Stimulated activated CD8-positive, alpha-beta memory T cell treated with anti-CD3 and anti-CD28 coated beads, Interleukin-4, amount 100 ng/mL, for 4 hours (primary cell): ENCODE measurements at places on chromosomes 13 and 19.

DNA sequence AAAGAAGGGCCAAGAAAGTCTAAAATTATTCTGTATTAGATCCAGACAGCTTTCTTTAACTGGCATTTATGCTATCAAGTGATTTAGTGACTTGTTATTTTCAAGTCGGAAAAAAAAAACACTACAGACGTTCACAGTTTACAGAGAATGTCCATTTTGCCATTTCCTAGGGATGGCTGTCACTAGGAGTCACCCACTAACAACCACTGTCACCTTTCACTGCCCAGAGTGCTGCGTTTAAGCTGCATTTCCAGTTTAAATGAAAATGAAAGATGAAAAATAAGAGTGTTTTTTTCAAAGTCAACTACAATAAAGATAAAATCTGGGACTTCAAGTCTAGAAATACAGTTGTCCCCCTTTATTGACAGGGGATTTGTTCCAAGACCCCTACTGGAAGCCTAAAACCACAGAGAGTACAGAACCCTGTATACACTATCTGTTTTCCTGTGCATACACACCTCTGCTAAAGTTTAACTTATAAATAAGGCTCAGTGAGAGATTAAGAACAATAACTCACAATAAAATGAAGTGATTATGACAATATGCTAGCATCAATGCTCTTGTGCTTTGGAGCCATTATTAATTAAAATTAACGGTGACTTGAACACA, 112.5 kb downstream of the SACS start:
- DNase-seq: no peak

DNA sequence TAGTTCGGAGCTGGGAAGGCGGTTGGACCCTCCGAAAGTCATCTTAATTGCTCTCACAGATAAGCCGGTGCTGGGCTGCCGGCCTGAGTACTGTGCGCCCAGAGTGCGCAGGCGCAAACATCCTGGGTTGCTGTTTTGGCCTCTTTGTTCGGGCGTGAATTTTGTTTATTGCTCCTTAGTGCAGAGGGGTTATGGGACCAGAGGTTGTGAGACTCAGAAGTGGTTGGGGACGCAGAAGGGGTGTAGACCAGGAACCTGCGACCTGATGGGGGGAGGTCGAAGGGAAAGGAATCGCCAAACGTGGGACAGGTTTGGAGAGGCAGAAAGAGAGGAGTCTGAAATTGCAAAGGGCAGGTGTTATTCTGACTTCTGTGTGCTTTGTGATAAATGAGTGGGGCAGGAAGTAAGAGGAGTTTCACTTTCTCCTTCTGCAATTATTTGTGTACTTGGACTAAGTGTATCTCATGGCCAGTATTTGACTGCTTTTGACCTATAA, 607 bp upstream of the ZNF566 start:
- peak; percentile 54 for DNase-seq

GRCh38 chr19:31666126-31666525, 316.9 kb upstream of the TSHZ3 start:
- no peak for DNase-seq

DNA sequence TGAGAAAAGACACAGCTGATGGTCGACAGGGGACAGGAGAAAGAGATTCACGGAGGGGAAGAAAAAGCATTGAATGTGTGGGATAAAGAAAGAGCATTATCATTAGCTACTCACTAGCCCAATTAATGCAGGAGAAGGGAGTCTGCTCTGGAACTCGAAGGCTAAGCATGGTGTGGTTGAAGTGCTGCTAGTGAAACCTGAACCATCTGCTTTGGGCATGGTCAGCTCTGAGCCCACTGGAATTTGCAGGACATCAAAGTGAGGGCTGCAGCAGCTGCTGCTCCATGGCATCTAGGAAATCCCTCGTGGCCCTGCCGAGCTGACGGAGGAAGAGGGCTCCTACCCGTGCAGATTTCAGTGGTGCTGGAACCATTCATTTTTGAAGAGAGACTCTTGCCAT, 320.3 kb downstream of the ATP8A2 start:
- no peak for DNase-seq

GRCh38 chr13:93723316-93723715, 496.7 kb downstream of the GPC6 start:
- no peak for DNase-seq

GRCh38 chr19:9834307-9834725, 802 bp upstream of the PIN1 start:
- DNase-seq: no peak

DNA sequence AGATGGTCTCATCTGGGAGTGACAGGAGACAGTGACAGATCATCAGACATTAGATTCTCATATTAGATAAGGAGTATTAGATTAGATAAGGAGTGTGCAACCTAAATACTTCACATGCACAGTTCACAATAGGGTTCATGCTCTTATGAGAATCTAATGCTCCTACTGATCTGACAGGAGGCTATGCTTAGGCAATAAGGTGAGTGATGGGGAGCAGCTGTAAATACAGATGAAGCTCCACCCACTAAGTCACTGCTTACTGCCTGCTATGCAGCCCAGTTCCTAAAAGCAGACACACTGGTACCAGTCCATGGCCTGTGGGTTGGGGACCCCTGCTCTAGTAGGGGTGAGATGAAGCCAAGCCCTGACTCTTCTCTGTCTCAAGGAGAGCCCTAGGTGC, 10.0 kb upstream of the IGFL3 start:
- no peak for DNase-seq

GRCh38 chr19:7917267-7918061, 2.7 kb upstream of the SNAPC2 start:
- DNase-seq: no peak

DNA sequence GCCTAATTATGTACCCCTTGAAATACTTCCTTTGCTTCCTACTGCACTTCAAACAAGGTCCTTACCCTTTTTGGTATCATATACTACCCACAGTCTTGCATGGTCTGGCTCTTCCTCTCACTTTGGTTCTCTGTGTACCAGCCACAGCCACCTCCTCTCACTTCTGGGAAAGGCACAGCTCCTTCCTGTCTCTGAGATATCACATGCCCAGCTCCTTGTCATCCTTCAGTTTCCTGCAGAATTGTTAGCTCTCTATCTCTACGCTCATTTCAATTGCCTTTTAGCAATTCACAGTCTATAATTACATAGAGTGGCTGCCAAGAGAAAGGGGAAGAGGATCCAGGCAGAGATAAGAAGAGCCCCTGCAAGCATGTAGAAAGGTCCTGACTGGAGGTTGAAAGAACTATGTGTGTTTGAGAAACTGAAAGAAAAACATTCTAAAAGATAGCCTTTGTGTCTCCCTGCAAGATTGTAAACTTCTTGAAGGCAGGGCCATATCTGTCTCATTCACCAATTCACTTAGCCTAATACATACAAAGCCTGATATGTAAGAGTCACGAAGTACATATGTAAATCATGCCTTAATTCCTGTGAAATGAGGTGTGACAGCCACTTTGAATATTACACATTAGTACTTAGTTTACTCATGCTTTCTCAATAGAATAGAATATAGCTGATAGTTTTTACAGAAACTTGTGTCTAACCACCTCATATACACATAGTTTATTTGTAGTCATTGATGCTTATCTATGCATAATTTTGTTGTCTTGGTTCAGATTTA, 933.1 kb downstream of the DIAPH3 start:
- DNase-seq: no peak

DNA sequence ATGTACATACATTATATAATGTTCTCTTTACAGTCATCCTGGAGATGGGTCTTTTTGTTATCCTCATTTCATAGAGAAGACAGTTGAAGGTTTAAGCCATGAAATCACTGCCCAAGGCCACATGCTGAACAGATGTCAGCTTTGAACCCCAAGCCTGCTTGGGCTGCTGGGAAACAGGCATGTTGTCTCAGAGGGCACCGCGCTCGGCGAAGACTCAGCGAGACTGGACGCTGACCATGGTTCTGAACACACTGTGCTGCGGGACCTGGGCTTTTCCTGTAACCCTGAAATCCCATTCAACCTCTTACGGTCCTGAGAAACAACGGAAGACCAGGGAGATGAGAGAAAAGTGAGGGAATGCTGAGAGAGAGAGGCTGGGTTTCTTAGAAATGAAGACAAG, 27.3 kb downstream of the LRFN3 start:
- DNase-seq: no peak

GRCh38 chr13:97780486-97780885, 173.0 kb upstream of the IPO5 start:
- no peak for DNase-seq

DNA sequence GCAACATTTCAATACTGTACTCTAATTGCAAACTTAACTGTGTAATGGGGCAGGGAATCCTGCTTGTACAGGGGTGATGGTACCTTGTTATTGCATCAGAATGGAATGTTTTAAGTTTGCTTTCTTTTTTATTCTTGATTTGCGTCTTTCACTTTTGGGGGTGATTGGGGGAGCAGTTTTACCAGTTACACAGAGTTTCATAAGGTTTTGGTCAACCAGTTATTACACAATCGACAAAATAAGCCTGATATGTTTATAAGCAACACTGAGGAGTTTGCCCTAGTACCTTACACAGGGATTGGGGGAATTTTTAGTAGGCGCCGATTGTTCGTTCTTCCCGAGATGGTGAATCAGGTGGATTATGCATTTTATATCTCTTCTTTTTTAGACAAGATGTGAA, 2.7 kb downstream of the KLF5 start:
- no peak for DNase-seq

GRCh38 chr13:30985637-30986205, 53.3 kb downstream of the TEX26 start:
- DNase-seq: no peak

DNA sequence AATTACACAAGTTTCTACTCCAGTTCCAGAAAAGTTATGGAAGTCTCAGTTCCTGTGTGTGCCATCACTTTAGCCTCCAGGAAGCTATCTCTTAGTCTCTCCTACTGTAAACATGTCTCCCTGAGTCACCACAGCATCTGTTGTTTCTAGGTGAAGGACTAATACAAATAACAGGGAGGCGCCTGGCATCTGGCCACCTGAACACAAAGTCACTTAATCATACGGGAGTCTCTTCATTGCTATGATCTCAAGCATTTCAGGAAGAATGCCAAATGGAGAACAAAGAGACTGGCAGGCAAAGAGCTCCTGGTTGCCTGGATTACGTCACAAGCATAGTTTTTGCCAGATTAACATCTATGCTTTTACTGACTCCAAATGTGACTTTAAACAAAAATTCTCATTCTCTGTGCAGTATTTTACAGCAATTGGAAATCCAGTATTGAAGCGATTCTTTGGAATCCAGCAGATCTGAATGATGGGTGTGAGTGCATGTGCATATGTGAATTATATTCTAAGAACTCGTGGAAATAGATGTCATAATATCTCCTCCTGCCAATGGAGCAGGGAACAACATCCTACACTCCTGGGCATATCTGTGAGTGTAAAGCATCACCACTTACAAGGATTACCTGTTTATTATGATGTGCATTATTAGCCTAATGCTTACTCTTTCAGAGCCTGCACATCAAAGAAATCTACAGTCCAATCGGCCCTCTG, 572.8 kb downstream of the PCDH9 start:
- no peak for DNase-seq

- DNase-seq: no peak
Observed at GRCh38 chr13:32229443-32229842, 85.7 kb downstream of the ZAR1L start.

DNA sequence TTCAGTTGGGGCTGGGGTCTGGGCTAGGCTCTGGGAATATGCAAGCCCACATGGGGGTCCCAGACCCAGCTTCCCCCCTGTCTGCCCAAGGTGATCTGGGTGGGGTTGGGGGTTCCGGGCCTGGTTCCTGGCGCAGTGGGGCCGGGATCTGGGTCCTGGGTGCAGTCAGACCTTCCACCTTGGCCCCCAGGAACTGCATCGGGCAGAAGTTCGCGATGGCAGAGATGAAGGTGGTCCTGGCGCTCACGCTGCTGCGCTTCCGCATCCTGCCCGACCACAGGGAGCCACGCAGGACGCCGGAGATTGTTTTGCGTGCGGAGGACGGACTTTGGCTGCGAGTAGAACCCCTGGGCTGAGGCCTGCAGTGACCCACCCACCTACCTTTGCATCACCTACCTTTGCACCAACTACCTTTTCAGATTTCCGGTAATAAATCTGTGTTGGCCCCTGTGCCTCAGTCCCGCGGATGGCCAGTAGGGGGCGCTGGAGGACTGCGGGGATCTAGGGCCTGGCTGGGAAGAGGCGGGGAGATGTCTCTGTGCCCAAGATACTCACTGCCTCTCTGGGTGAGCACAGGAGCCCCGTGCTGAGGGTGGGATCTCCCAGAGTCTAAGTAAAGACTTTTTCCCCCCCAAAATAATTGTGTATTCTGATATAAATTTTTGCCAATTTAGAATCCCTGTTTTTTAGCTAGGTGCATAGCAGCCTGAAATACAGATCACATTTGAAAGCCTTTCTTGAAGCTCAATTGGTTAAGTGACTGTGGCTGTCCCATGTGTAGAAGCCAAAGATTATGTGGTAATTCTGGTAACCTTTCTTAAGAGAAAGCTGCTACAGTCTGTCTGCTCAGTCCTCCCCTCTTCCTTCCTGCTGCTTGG, 11.5 kb upstream of the CYP4F3 start:
- DNase-seq: peak; percentile 65

DNA sequence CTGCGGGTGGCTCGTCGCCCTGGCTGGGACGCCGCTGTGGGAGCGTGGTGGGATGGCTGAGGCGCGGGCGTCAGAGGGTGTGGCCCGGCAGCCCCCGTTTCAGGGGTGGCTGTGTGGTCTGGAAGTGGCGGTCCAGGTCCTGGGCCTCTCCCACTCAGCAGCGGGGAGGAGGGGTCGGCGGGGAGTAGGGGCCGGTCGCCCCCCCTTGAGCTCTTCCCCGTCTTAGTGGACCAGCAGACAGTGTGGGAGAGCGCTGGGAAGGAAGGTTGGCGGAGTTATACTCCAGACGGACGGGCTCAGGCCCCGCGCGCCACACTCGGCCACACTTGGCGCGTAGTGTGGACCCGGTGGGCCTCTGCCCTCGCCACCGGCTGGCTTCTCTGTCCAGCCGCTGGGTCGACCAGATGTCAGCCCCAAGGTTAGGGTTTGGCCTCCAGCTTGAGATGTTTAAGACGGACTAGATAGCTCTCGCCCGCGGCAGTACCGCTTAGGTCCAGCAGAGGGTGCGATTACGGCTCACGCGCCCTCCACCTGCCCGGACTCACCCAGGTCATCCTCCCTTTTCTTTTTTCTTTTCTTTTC, 21.7 kb upstream of the ZNF429 start:
- DNase-seq: peak; percentile 54

- DNase-seq: no peak
Observed at GRCh38 chr13:97736436-97736835, 217.0 kb upstream of the IPO5 start.
